ENCODE measurements at places on chromosomes 11 and 22.

GRCh38 chr22:33018232-33018864, 39.8 kb downstream of the SYN3 start:
- no peak overlapping the region for H3K27ac ChIP-seq
- no peaks in the 10 kb centered on the region for H3K4me1 ChIP-seq
- peaks cover 9% of the 10 kb centered on the region for H3K36me3 ChIP-seq
- H3K4me3 ChIP-seq: no peak overlapping the region

- H3K27me3 ChIP-seq: no peaks in the 10 kb centered on the region
- no peak overlapping the region for H3K4me3 ChIP-seq
- no peak for DNase-seq
These were observed 313.5 kb upstream of the CHORDC1 start for GRCh38 chr11:90536301-90536700.

DNA sequence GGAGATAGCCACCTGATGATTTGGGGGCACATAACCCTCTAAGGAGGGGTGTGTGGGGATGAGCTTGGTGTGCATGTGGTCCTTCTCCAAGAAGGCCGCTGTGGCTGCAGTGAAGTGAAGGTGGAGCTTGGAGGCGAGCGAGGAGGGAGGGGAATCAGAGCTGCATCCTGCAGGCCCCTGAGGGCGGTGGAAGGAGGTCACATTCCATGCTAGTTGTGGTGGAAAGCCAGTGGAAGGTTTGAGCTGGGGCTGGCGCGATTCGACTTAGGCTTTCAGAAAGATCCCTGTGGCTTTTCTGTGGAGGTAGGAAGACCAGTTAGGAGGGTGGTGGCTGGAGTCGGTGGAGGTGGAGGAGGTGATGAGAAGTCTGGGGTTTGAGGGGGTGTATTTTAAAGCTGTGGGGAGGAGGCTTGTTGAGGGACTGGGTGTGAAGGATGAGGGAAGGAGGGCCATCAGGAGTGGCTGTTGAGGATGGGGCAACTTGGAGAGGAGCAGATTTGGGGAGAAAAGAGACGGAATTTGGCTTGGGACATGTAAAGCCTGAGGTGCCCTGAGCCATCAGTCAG, 62.0 kb downstream of the TBC1D22A start:
- H3K27me3 ChIP-seq: no peaks in the 10 kb centered on the region
- no peaks in the 10 kb centered on the region for H3K36me3 ChIP-seq
- peaks cover 3% of the 10 kb centered on the region for H3K4me1 ChIP-seq
- DNase-seq: no peak

GRCh38 chr11:63099555-63099954, 44.5 kb downstream of the SLC22A24 start:
- no peaks in the 10 kb centered on the region for H3K36me3 ChIP-seq
- H3K4me1 ChIP-seq: no peaks in the 10 kb centered on the region
- H3K27me3 ChIP-seq: no peaks in the 10 kb centered on the region
- DNase-seq: no peak
- H3K4me3 ChIP-seq: no peak overlapping the region

- H3K27ac ChIP-seq: no peak overlapping the region
- DNase-seq: no peak
- H3K36me3 ChIP-seq: no peaks in the 10 kb centered on the region
- H3K4me1 ChIP-seq: peaks cover 5% of the 10 kb centered on the region
- no peak overlapping the region for H3K4me3 ChIP-seq
These were observed 8.4 kb upstream of the HDHD5 start for GRCh38 chr22:17167486-17167885.

DNA sequence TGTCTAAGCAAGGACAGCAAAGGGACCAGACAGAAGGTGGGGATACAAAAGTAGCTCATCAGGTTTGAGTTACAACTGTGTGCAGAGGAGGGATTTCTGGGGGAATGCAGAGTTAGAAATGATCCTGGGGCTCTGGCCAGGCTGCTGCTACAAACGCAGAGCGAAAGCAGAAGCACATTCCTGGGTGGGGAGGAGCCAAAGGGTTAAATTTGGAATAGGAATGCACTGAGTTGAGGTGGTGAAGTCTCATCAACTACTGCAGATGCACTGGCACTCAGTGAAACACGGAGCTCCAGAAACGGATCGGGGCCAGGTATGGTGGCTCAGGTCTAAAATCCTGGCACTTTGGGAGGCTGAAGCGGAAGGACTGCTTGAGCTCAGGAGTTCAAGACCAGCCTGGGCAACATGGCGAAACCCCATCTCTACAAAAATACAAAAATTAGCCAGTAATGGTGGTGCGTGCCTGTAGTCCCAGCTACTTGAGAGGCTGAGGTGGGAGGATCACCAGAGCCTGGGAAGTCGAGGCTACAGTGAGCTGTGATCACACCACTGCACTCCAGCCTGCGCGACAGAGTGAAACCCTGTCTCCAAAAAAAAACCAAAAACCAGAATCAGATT, 3.2 kb downstream of the CHKA start:
- DNase-seq: no peak
- no peak overlapping the region for H3K27ac ChIP-seq
- peaks cover 9% of the 10 kb centered on the region for H3K4me1 ChIP-seq

DNA sequence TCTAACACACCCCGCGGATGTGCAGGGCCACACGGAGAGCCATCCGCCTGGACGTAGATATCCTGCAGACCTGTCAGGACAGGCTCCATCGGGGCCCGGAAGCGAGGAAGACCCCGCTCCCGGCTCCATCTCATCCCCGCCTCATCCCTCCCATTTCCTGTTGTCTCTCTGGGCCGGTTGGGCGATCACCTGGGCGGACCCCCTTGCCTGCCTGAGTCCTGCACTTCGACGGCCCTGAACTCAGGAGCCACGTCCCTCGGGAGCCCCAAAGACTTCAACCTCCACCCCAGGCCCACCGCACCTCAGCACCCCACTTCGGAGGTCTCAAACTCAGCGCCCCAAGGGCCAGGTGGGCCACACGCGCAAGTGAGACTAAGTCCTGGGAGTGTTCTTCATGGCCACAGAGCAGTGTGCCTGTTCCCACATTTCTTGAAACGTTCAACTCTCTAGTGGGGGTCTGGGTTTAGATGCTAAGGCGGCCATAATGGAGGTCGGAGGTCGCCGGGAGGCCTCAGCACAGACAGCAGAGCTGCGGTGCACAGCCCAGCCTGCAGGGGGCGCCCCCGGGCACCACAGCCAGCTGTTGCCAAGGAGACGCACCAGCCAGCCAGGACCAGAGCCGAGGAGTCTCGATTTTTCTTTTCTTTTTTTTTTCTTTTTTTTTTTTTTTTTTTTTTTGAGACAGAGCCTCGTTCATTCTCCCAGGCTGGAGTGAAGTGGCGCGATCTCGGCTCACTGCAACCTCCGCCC, 26.0 kb upstream of the FADD start:
- no peak overlapping the region for H3K4me3 ChIP-seq
- H3K36me3 ChIP-seq: no peaks in the 10 kb centered on the region
- H3K27ac ChIP-seq: no peak overlapping the region
- H3K4me1 ChIP-seq: no peaks in the 10 kb centered on the region
- DNase-seq: peak; percentile 27
- no peaks in the 10 kb centered on the region for H3K27me3 ChIP-seq

GRCh38 chr11:103619480-103619879, 417.0 kb upstream of the DDI1 start:
- H3K27ac ChIP-seq: no peak overlapping the region
- no peaks in the 10 kb centered on the region for H3K36me3 ChIP-seq
- H3K27me3 ChIP-seq: no peaks in the 10 kb centered on the region
- no peak for DNase-seq
- no peaks in the 10 kb centered on the region for H3K4me1 ChIP-seq
- no peak overlapping the region for H3K4me3 ChIP-seq

DNA sequence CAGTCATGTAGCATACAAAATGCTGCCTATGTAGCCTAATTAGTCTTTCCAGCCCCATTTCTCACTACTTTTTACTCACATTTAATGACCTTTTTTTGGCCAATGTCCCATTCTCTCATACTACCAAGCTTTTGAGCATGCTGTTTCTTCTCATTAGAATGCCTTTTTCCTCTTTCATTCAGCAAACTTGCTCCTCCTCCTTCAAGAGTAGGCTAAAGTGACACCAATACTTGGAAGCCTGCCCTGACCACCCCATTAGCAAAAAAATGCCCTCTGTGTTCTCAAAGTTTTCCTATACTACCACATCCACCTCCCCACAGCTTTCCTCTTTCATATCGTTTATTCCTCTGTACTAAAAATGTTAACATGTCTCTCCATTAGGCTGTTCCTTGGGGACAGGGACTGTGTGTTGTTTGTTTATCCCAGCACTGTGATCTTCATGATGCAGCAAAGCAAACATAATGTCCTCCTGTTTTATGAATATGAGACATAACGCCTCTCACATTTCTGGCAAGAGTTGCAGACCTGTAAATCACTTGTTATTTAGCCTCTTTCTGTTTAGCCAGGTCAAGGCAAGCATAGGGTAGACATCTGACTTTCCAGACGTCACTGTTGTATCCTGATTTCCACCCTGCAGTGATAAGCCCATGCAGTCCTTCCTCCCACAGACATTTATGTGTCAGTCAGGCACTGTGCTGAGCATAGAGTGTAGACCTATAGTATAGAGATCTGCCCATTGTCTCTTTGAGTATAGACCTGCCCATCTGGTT, 62.0 kb upstream of the UCP3 start:
- no peak for DNase-seq
- no peaks in the 10 kb centered on the region for H3K27me3 ChIP-seq
- peaks cover 3% of the 10 kb centered on the region for H3K36me3 ChIP-seq
- no peaks in the 10 kb centered on the region for H3K4me1 ChIP-seq

GRCh38 chr22:19715188-19715930, 1.1 kb downstream of the SEPTIN5 start:
- H3K4me3 ChIP-seq: peak overlapping the region; percentile 36
- no peak for DNase-seq
- no peak overlapping the region for H3K27ac ChIP-seq
- no peaks in the 10 kb centered on the region for H3K36me3 ChIP-seq
- peaks cover 68% of the 10 kb centered on the region for H3K27me3 ChIP-seq

DNA sequence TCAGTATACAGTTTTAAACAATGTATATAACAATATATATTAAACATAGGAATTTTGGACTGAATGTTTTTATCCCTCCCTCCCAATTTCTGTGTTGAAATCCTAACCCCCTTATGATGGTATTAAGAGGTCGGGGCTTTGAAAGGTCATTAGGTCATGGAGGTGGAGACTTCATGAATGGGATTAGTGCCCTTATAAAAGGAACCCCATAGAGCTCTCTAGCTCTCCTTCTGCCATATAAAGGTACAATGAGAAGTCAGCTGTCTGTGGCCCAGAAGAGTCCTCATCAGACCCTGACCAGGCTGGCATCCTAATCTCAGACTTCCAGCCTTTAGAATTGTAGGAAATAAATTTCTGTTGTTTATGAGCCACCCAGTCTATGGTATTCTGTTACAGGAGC, 6.5 kb downstream of the NNMT start:
- no peaks in the 10 kb centered on the region for H3K36me3 ChIP-seq
- H3K27me3 ChIP-seq: no peaks in the 10 kb centered on the region
- H3K27ac ChIP-seq: no peak overlapping the region
- no peak overlapping the region for H3K4me3 ChIP-seq
- DNase-seq: no peak
- no peaks in the 10 kb centered on the region for H3K4me1 ChIP-seq

DNA sequence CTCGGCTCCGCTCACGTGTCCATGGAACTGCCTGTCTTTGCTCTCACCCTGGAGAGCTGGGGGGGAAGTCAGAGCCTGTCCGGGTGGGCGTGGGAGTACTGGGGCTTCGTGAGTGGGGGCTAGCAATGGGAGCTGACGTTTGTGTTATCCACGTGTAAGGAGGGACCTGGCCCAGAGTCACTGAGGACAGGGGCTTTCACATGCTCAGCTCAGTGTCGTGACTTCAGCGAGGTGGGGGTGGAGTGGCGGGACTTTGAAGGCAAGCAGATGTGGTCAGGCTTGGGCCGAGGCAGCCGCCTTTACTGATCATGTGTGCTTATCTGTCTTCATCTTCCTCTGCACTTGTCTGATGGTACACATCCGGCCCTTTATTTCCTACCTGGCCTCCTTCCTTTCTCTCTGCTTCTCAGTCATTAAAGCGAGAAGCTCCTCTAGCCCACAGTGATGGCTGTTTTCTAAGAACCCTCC, 113.1 kb upstream of the NNMT start:
- DNase-seq: no peak
- H3K4me3 ChIP-seq: no peak overlapping the region
- H3K36me3 ChIP-seq: no peaks in the 10 kb centered on the region
- no peaks in the 10 kb centered on the region for H3K27me3 ChIP-seq
- H3K4me1 ChIP-seq: no peaks in the 10 kb centered on the region

DNA sequence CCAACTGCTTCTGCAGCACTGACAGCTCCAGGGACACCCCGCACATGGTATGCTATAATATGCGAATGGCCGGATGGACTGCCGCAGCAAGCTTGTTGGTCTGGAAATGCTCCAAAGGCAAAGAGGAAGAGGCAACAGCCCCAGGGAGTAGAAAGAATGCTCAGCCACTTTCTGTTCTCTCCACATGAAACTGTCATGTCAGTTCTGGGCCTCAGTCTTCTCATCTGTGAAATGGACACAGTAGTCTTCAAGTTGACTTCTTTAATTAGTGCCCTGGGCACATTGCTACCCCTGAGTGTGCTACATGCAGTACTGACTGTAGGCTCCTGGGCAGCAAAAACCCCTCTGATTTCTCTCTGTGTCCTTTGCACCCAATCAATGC, 19.9 kb downstream of the IL10RA start:
- H3K27ac ChIP-seq: no peak overlapping the region
- H3K4me3 ChIP-seq: no peak overlapping the region
- H3K36me3 ChIP-seq: no peaks in the 10 kb centered on the region
- peak; percentile 13 for DNase-seq

DNA sequence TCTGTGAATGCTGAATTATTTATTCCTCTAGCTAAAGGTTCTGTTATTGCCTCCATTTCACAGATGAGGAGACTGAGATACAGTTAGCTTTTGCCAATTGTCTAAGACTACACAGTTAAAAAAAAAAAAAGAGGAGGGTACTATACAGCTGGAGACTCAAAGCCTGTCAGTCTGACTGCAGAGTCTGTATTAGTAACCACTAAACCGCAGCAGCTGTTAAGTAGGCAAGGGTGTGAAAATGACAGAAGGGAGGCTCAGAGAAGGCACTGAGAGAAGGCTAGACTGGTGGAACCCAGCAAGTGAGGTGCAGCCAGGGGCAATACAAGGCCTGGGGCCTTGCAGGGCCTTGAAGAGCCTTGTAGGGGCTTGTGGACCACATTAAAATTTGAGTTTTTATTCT, 181.2 kb downstream of the CSNK2A3 start:
- H3K4me1 ChIP-seq: no peaks in the 10 kb centered on the region
- H3K36me3 ChIP-seq: no peaks in the 10 kb centered on the region
- no peaks in the 10 kb centered on the region for H3K27me3 ChIP-seq
- H3K4me3 ChIP-seq: no peak overlapping the region
- no peak for DNase-seq

Measured in H1 (cell line).